Activated CD4-positive, alpha-beta T cell treated with anti-CD3 and anti-CD28 coated beads, Interleukin-2, amount 10 ng/mL, durations not matched to agents 7 days and 5 days (primary cell): ENCODE measurements at places on chromosomes 3 and 15. TPM values are rescaled to one million over a fixed set of nuclear protein-coding genes. Genes with fewer than 3 reads are reported as not detected.

DNA sequence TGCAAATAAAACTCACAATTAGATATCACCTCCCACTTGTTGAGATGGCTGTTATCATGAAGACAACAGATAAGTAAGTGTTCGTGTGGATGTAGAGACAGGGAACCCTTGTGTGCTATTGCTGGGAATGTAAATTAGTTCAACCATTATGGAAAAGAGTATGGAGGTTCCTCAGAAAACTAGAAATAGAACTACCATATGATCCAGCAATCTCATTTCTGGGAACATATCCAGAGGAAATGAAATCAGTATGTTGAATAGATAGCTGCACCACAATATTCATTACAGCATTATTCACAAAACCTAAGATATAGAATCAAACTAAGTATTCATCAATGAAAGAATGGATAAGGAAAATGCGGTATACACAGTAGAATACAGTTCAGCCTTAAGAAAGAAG, 418.7 kb upstream of the CNTN6 start:
- DNase-seq = no peak
- no peaks in the 10 kb centered on the region for H3K27me3 ChIP-seq
- H3K4me1 ChIP-seq = no peaks in the 10 kb centered on the region
- no peak overlapping the region for H3K4me3 ChIP-seq
- H3K27ac ChIP-seq = no peak overlapping the region
- H3K36me3 ChIP-seq = no peaks in the 10 kb centered on the region

DNA sequence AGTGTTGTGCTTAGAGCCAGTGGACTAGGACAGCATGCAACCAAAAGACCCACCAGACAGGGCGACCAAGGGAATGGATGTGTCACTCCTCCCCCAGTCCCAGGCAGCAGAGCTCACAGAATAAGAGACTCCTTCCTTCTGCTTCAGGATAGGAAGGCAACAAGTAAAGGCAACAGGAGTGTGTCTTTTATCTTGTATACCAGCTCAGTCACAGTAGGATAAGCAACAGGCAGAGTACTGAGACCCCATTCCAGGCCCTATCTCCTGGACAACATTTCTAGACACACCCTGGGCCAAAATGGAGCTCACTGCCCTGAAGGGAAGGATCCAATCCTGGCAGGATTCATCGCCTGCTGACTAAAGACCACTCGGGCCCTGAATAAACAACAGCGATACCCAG, 25.0 kb downstream of the PDCD10 start:
- H3K4me1 ChIP-seq = peaks cover 31% of the 10 kb centered on the region
- H3K36me3 ChIP-seq = peaks cover 73% of the 10 kb centered on the region
- no peak overlapping the region for H3K27ac ChIP-seq

- H3K27ac ChIP-seq = no peak overlapping the region
- no peaks in the 10 kb centered on the region for H3K4me1 ChIP-seq
- DNase-seq = no peak
- no peak overlapping the region for H3K4me3 ChIP-seq
- peaks cover 5% of the 10 kb centered on the region for H3K27me3 ChIP-seq
These were observed 136.8 kb upstream of the ANKRD28 start for GRCh38 chr3:15934389-15935195.

- no peak overlapping the region for H3K4me3 ChIP-seq
- peaks cover 25% of the 10 kb centered on the region for H3K4me1 ChIP-seq
- H3K27ac ChIP-seq = no peak overlapping the region
- DNase-seq = no peak
- no peaks in the 10 kb centered on the region for H3K27me3 ChIP-seq
- H3K36me3 ChIP-seq = peaks cover 56% of the 10 kb centered on the region
These were observed 7.6 kb downstream of the ZMAT3 start for GRCh38 chr3:179063945-179064560.

The MED12L gene
- total RNA-seq = 0.35 TPM
